Activated naive CD4-positive, alpha-beta T cell (primary cell): ENCODE measurements at places on chromosomes 3 and 15.

DNA sequence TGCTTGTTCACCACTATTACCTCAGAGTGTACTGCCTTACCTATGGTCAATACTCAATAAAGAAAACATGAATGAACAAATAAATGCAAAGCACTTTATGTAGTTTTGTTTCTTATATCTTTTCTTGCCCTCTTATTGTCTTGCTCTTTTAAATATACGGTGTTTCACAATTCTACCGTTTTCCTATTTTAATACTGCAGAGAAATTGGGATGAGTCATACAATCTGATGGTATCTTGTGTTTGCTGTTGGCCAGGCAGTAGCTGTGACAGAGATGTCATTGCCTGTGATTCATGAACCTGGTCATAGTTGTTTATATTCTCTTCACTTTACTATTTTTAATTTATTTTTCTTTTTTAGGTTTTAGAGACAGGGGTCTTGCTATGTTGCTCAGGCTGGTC lies 48.3 kb downstream of the SERP1 start:
- no peak for DNase-seq

- no peak for DNase-seq
Measured at GRCh38 chr3:126052196-126053058, 31.5 kb downstream of the SLC41A3 start.

DNA sequence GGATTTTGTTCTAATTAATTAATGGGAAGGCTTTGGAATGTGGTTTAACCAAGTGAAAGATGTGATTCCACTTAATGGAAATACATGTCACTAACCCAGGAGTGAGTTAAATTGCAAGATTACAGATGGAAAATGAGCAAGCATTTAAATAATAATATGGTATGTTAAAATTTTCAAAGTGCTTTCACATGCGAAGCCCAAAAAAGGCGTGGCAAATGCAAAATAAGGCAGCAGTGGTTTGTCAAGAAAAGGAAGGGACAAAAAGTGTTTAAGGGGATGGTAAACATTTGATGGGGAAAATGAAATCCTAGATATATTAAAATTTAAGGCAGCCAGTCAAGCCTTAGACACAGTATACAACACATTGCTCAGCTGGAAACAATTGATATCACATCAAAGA lies 2.9 kb downstream of the TICRR start:
- no peak for DNase-seq

DNA sequence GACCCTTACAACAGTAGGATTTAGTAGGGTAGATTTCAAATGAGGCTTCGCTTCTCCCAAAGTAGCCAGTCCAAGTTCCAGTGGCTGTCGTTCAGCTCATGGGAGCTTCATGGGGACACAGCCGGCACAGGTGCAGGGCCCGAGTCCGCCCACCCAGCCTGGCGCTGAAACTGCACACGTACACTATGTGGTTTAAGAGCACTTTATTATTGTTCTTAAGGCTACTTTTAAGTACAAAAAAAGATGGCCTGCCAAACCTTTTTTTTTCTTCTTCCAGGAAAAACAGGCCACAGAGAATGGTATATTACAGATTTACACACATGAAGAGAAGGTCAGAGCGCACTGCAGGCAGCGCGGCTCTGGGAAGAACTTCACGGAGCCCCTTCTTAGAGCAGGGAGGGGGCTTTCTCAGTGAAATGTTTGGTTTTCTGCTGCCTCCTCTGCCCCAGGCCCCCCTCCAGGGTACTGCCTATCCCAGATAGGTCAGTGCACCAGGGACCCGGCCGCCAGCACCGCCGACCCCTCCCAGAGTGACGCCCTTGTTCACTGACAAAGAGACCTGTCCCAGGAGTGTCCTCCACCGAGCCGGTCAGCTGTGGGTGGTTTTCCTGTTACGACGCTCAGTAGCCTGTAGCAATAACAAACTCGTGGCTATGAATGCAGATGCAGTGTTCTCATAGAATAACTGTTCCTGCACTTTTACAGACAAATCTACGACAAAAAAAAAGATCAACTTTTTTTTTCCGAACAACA lies 87.7 kb downstream of the VGLL4 start:
- DNase-seq: no peak

GRCh38 chr3:12230406-12230805 lies 58.5 kb upstream of the PPARG start:
- no peak for DNase-seq

DNA sequence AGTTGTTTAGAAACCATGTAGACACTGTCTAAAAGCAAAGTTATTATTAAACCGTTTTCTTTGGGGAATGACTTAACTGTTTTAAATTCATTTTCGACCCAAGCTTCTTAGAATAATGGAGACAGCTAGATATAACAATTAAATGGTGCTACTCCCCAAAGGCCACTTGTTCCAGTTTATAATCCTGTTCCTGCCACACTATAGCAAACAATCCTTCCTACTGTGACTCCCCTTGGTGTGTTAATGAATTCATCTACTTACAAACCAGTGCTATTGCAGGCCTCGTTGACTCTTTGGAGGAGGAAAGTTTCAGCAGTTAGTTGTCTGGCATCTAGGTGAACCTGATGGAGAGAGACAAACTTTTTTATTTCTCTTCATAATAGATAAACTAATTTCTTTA lies 25.2 kb upstream of the CLSTN2 start:
- no peak for DNase-seq

- DNase-seq: no peak
Measured at GRCh38 chr3:12886106-12886679, 44.8 kb upstream of the RPL32 start.

- DNase-seq: no peak
Measured at GRCh38 chr3:25292595-25292994, 135.5 kb upstream of the RARB start.

GRCh38 chr3:43268636-43269035 lies 17.7 kb upstream of the SNRK start:
- DNase-seq: no peak

- no peak for DNase-seq
Measured at GRCh38 chr15:56236197-56236596, 7.5 kb downstream of the RFX7 start.

DNA sequence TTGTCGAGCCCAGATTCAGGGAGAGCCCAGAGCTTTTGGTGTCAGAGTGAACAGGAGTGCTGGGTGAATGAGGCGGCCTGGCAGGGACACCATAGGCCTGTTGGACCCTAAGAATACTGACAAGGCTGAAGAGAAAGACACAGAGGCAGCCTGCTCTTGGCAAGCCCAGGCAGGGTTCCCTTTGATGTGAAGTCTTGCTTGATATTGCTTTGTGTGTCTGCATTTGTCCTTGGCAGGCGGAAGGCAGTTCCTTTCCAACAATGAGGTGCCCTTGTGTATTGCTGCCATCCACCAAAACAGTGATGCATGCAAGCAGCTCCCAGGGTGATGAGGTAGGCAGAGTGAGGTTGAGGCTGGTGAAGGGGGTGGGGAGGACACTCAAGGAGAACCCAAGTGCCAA lies 152.7 kb upstream of the TSC22D2 start:
- no peak for DNase-seq

DNA sequence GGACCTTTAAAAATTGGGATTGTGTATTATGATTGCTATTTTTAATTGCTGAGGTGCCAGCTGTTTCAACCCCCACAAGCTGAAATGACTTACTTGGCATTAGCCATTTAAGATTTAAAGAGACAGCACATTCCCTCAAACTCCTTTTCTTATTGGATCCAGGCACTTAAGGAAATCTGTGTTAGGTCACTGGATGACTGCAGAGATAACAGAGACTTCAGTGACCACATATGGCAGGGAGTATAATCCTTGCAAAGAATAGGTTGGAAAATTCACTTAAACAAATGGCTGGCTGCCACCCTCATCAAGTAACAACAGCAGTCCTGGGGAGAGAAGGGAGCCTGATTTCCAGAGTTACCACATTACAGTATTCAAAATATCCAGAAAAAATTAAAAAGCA lies 66.6 kb downstream of the SLMAP start:
- no peak for DNase-seq

GRCh38 chr3:111472556-111472955 lies 69.4 kb upstream of the CD96 start:
- DNase-seq: no peak

DNA sequence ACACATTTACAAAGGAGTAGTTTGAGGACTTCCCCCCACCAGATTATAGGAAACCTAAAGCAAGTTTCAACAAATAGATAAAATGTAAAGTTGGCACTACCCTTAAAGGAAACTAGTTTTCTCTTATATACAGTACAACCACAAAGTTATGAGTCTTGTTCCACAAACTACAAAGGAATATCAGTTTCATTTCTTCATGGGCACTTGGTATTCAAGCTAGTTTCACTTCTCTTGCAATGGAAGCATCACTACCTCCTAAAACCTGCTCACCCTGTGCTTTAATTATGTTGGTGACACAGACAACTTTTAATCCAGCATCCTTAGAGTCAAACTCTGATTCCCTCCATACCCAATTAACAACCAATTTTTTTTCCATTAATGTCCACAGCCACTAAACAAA lies 707.0 kb downstream of the ROBO2 start:
- no peak for DNase-seq

- DNase-seq: no peak
Measured at GRCh38 chr3:15997274-15997943, 177.1 kb upstream of the GALNT15 start.

DNA sequence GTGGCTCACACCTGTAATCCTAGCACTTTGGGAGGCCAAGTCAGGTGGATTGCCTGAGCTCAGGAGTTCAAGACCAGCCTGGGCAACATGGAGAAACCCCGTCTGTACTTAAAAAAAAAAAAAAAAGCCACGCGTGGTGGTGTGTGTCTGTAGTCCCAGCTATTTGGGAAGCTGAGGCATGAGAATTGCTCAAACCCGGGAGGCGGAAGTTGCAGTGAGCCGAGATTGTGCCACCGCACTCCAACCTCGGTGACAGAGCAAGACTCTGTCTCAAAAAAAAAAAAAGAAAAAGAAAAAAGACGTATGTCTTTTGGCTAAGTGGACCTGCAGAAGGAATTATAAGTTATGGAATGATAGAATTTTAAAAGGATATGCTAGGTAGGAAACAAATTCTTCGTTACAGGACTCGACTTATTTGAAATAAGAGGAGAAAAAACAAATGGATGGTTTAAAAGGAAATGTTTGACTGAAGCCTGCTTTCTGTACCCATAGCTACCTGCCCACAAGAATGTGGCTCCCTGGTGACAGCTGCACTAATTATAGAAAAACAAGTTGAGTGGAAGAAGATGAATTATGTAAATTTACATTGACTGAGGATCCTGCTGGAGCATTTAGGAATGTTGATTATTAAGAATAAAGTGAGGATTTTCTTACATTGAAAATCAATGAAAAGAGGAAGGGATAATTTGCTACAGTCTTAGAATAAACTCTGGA lies 36.0 kb upstream of the SKIL start:
- no peak for DNase-seq

GRCh38 chr3:12991861-12992281 lies 81.4 kb downstream of the IQSEC1 start:
- no peak for DNase-seq

- DNase-seq: no peak
Measured at GRCh38 chr3:95356764-95357501, 1294.1 kb downstream of the NSUN3 start.

DNA sequence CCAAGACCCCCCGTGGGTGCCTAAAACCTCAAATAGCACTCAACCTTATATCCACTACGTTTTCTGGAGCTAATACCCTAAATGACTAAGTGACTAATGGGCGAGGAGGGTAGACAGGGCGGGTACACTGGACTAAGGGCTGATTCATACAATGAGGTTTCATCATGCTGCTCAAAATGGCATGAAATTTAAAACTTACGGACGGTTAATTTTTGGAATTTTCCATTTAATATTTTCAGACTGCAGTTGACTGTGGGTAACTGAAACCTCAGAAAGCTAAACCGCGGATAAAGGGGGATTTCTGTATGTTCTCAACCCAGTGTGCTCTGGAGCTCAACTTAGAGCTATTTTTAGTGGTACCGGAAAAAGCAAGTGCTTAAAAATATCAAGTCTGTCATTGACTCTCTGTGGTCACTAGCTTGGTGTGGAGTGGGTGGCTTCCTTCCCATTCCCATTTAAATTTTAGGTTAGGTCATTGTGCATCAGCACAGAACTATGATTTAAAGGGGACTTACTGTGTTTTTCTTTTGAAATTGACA lies 72.9 kb downstream of the LRRC28 start:
- DNase-seq: no peak

- no peak for DNase-seq
Measured at GRCh38 chr15:88622605-88622975, 1.4 kb downstream of the AEN start.

DNA sequence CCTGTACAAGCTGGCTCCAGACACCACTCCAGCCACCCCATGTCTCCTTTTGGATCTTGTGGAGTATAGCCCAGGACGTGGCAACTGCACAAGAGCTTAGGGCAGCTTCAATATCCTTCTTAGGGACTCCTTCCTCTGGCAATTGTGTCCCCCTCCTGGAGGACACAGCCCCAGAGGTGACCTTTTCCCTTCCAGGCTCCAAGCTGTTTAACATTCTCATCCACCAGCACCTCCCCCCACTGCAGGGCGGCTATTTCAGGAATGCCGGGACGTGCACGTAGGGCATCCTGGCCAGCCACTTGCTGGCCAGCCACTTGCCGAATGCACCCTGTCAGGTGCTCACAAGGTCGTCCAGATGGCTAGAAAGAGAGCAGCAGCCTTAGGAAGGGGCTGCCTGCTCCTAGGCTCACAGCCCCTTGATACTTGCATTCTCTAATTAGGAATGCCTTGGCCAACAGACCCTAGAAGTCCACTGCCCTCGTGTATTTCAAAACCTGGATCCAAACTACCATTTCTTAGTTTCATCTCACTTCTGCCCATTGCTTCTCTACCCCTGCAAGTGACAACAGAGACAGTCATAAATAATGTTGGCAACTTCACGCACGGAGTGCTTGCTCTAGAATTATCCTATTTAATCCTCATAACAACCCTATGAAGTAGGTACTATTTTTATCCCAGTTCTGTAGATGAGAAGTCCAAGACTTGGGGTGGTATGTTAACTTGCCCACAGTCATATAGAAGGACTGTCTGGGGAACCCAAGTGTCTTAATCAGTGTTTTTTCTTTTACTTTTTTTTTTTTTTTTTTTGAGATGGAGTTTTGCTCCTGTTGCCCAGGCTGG lies 24.5 kb upstream of the IDH2 start:
- no peak for DNase-seq
